GM12891 (cell line): ENCODE measurements at places on chromosomes 3 and 15.

- no peak for DNase-seq
These were observed 14.0 kb downstream of the VILL start for GRCh38 chr3:38004415-38005075.

- no peak for DNase-seq
These were observed 489.8 kb upstream of the GOLIM4 start for GRCh38 chr3:168585544-168585943.

- no peak for DNase-seq
These were observed 17.2 kb downstream of the CDCP1 start for GRCh38 chr3:45128950-45129349.

DNA sequence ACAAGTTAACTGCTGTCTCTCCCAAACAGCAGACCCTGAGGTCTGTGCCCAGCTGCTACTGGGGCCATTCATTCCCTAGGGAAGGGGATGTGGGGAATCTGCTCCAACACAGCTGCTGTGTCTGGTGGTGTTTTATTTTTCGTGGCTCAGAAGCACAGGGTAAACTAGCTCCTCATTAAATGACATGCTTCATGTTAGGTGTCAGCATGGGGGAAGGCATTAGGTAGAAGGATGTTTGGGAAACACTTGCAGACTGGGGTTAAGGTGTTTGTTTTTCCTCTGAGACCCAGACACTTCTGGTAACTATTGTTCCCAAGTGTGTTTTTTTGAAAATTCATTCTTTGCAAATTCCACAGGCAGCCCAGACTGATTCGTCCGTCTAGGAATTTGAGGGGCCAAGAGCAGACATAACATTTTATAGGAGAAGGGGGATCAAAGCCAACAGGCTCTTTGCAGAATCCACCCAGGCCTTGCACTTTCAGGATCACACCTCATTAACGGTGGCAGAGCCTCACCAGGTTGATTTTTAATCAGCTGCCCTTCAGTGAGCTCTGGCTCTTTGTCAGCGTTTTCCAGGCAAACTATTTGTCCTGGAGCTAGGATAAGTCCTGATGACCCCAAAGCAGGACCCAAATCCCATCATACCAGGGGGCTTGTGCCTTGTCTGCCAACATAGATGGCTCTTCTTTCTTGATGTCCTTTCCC is 65.4 kb upstream of the ITGA11 start:
- no peak for DNase-seq

- DNase-seq = no peak
These were observed 25.3 kb upstream of the ARHGEF26 start for GRCh38 chr3:154095832-154096421.

- no peak for DNase-seq
These were observed 13.4 kb downstream of the ITPR1 start for GRCh38 chr3:4506559-4507023.
